Psoas muscle (tissue), 8 donors: ENCODE measurements at places on chromosomes 7 and 10. TPM values are rescaled to one million over a fixed set of nuclear protein-coding genes. Genes with fewer than 3 reads are reported as not detected.

GRCh38 chr7:17620566-17620965 is 319.7 kb downstream of the SNX13 start:
- no peak for DNase-seq

The FAM13C gene
- total RNA-seq, result 13.1 TPM

GRCh38 chr7:103114576-103115008 is 34.3 kb downstream of the NAPEPLD start:
- DNase-seq, result no peak

DNA sequence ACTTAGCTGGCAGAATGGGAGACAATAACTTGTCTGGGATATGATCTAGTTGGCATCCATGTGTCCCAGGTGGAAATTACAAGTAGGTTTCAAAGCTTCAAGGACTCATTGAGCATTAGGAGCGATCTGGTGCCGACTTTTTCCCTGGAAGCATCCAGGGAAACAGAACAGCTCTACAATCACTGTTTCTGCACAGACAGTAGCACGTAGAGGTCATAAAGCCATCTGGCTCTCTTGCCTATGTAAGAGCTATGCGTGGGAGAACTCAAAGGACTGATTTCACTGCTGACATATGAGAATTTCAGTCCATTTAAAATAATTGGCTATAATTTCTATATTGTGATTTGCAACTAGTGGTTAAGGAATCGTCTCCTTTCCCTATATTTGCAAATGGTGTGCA is 791.7 kb downstream of the REEP3 start:
- DNase-seq, result no peak

- DNase-seq, result no peak
Observed at GRCh38 chr10:5092375-5092774, 1.8 kb upstream of the AKR1C3 start.

The NKX1-2 gene
- not detected for total RNA-seq

The ENTPD1 gene
- 1.6 TPM for total RNA-seq

- DNase-seq, result no peak
Observed at GRCh38 chr10:11116817-11117216, 99.1 kb downstream of the CELF2 start.

GRCh38 chr10:89639326-89639725 is 5.7 kb downstream of the PANK1 start:
- no peak for DNase-seq

- DNase-seq, result no peak
Observed at GRCh38 chr10:101601541-101601940, 13.4 kb downstream of the DPCD start.

The TEX47 gene
- total RNA-seq, result not detected

DNA sequence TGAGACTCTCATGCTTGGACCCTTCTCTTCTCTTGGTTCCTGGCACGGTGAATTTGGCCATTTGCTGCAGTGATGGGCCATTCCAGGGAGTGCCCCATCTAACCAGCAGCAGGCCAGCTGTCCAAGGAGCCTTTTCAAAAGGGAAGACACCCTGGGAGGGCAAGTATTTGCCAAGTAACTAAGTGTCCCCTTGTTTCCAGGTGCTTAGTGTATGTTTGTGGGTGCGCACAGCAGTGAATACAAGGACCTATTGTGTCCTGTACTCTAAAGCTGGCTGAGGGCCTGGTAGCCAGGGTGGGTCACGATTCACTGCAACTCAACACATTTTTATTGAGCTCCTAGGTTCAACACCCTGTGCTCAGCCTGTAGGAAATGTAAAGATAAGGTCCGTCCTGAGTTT is 348.8 kb downstream of the RNLS start:
- no peak for DNase-seq
